Sciatic nerve (tissue), 2 donors: ENCODE measurements at places on chromosomes 7 and 10.

DNA sequence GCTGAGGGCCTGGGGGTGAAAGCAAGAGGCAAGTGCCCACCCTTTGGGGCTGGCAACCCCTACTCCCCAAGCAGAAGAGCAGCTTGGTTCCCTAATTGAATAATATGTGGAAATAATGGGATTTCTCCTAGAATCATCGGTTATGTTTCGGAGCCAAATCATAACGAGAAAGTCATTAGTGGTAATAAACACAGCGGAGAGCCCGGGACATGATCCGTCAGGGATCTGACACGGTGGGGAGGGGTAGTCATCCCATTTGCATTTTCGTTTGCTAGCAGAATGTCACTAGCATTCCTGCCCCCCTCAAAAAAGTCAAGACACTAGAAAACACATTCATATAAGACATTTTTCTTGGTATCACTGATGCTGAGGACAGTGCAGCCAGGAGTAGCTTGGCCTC lies 140.4 kb downstream of the CDH23 start:
- no peak for DNase-seq

DNA sequence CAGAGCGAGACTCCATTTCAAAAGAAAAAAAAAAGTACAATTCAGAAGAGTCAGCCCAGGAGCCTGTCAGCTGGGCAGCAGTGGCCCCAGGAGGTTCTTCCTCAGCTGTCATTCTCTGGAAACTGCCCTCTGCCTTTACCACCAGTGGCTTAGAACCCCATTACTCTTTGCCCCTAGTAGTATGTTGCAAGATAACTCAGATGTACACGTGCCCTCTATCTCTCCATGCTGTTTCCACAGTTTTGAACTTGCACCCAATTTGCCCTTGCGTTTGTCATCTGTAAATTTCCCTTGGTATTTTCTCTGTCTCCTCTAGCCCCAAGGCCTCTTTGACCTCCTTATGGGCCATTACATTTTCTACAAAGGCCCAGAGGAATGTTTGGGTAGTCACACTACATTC lies 56.7 kb upstream of the PRKAR2B start:
- no peak for DNase-seq

DNA sequence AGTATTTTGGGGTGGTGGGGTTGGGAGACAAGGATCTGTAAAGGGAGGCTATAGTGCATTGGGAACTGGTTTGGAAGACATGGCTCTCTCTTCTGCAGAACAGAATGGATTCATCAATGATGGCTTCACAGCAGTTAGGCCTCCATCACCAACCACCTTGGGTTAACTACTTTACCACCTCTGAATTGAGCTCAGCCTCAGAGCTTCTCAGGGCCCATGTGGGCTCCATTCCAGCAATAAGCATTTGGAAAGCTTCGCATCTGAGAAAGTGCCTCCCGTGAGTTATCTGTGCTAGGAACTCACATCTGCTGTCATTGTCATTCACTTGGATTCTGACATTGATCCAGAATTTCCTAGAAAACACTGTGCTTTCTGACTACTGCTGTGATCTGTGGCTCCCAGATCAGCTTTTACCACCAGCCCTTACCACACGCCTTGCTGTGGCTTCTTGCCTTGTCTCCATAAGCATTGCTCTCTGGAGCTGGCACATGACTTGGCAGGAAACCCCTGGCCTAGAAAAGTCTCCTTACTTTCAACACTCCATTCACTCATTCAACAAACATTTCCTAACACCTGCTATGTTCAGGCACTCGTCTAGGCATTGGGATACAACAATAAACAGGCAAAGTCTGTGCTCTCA lies 70.7 kb upstream of the ADO start:
- DNase-seq = no peak

DNA sequence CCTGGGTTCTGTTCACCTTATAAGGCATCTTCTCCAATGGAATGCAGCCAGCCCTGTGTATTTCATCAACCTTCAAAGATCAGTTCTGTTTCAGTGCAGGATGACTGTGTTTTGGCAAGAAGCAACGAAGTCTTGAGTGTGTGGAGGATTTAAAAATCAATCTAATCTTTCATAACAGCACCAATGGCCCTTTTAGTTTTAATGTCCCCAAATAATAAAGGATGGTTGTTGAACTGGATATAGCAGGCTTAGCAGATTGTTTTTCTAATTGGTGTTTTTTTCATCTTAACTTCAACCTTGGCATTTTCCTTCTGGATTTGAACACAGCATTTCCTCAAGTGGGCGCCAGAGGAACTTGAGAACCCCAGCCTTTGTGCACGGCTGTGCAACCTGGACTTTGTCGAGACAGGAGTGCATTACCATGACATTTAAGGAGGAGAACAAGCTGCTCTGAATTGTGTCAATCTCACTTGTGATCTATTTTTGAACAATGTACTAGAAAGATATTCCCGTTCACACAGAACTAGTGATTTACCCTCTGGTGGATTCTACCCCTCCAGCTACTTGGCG lies 313.3 kb upstream of the AKR1E2 start:
- no peak for DNase-seq

DNA sequence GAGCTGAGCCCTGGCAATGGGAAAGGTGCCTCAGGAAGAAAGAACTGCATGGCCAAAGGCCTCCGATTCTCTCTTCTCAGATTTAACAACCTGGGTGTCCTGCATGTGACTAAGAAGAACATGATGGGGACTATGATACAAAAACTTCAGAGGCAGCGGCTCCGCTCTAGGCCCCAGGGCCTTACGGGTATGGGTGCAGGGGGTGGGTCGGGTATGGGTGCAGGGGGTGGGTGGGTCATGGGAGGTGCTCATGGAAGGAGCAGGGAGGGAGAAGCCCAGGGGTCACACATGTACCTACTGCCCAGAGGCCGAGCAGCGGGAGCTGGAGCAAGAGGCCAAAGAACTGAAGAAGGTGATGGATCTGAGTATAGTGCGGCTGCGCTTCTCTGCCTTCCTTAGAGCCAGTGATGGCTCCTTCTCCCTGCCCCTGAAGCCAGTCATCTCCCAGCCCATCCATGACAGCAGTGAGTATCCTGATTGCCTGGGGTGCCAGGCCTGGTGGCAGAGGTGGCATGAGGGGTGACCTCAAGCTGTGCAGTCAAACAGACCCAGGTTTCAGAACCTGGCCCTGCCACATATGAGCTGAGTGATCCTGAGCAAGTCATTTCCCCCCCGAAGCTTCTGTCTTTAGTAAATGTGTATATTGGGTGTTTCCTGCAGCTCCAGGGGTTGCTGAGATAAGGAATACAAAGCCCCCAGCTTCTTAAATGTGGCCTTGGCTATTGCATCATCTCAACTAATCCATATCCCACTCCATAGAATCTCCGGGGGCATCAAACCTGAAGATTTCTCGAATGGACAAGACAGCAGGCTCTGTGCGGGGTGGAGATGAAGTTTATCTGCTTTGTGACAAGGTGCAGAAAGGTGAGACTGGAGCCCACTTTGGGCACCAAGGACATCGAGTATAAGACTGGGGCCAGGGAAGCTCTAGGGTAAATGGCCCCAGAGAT lies 2.0 kb downstream of the NFKB2 start:
- no peak for DNase-seq
